ENCODE measurements at places on chromosomes 16 and 17. TPM values are rescaled to one million over a fixed set of nuclear protein-coding genes. Genes with fewer than 3 reads are reported as not detected.

DNA sequence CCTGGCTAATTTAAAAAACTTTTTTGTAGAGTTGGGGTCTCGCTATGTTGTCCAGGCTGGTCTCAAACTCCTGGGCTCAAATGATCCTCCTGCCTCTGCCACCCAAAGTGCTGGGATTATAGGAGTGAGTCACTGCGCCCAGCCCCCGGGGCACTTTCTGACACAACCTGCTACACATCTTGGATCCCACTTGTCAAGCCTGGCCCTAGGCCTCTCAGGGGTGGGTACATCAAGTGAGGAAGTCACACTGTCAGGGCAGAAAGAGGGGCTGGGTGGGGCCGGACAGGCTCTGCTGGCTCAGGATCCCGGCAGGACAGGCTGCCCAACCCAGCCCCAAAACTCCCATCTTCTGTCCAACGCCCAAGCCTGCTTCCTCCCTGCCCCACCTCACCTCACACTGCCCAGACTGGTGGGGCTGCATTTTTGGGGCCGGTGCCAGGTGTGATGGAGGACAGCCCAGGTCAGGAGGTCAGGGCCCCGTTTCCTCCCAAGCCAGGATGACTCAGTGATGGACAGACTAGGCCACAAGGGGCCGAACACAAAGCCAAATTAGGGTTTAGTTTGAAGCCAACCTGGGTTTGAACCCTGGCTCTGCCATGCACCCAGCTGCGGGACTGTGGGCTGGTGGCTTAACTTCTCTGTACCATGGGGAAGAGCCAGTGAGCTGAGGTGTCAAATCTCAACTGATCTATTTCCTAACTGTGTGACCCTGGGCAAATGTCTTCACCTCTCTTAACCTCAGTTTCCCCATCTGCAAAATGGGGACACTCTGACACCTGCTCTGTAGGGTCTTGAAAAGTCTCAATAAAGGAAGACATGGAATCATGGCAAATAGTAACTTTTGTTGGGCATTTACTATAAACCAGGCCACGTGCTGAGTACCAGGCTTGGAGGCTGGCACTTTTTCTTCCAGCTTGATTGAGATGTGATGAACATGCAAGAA is 8.9 kb upstream of the PPL start:
- DNase-seq = no peak

DNA sequence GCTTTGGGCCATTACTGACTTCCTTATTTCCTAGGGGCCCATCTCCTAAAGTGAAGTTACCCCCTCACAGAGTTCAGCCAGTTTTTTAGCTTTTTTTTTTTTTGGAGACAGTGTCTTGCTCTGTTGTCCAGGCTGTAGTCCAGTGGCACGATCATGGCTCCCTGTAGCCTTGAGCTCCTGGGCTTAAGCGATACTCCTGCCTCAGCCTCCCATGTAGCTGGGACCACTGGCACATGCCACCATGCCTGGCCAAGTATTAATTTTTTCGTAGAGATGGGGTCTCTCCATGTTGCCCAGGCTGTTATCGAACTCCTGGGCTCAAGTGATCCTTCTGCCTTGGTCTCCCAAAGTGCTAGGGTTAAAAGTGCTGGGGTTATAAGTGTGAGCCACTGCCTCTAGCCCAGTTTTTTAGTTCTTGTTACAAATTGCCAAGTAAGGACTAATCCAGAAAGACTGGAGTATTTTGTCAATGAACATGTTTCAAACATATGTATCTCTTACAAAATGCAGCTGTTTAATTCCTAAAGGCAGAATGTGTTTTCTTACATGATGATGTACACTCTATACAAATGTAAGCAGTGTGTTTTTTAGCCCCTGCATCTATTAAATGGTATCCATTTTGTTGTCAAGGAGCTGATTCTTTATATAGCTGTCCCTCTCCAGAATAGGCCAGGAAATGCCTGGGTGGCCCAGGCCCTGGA is 49.1 kb upstream of the IL34 start:
- DNase-seq = no peak

DNA sequence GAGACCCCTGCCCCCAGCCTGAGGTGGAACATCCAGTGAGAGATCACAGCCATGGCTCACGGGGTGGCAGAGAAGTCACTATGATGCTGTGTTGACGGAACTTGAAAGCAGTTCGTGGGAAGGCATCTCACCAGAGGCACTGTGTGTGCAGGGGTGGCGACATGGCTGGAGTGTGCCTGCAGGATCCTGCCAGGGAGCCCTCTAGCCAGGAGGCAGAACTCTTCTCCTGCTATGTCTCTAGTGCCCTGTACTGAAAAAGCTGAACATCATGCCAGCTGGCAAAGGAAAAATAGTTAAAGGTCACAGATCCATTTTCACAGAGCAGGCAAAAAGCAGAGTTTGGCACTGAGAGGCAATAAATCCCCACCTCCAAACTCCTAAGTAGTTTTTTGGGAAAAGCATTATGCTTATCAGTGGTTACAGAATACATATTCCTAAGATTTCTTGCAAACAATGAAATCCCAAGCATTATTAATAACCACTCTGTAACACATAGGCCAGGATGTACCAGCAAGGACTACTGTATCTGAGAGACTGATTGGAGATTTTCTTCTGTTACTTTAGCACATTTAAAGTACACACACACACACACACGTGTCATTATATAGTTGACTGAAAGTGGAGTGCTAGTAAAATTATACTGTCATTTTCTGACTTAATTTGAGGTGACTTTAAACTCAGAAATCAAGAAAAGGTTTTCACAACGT is 36.8 kb downstream of the TNRC6C start:
- peak; percentile 54 for DNase-seq

DNA sequence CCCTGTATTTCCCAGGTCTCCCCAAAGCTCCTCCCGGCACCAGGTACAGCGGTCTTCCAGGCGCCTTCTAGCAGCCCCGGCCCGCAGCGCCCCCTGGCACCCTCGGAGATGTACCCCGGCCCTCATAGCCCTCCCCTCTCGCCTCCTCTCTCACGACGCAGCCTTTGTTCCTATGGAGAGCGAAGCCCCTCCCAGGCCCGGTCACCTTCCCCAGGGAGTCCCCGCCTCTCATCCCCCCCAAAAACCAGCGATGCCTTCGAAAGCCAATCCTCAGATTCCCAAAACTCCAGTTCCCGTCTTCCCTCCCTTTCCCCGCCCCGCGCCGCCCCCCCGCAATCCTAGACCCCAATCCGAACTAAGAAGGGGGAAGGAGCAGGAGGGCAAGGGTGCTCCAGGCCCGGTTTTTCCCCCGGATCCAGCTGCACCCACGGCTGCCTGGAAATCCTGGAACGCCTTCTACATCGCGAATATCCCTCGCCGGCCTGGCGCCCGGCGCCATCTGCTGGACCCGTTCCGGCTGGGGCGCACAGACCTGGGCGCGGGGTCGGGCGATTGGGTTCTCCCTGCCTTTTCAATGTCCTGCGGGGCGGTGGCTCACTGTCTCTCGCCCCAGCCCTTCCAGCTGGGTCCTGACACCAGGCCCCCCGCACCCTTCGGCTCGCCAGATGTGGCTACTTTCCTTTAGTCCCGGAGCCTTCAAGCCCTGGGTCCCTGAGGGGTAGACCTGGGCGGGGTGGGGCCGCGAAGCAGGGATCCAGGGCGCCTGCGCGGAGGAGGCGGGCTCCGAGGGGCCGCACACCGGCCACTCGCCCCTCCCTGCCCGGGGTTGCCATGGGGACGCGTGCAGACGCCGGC is at the start of gene DNAH2:
DNAH2 (plus strand) TSS at position 844 of the 855 bp plus-strand sequence. CDS start 1,991 bp downstream, outside the sequence.
- peak; percentile 85 for DNase-seq

DNA sequence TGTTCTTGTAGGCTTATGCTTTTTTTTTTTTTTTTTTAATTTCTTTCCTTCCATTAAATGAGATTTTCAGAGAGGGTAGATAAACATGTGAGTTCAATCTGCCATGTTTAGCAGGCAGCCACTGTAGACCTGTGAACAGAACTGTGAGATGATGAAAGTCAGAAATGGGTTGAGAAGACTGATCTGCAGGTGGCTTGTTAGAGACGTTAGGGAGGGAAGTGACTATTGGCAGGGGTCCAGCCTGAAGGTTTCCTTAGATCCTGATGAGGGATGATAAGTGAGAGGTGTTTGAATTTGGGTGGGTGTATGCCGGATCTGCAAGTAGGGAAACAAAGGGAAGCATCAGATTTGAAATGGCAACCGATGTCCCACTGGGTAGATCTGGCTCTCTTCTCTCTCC is 157.8 kb downstream of the HS3ST3B1 start:
- no peak for DNase-seq

GRCh38 chr17:80645706-80646325 is 101.2 kb downstream of the RPTOR start:
- DNase-seq = no peak

GRCh38 chr16:9332574-9333148 is 241.2 kb downstream of the HAPSTR1 start:
- no peak for DNase-seq

DNA sequence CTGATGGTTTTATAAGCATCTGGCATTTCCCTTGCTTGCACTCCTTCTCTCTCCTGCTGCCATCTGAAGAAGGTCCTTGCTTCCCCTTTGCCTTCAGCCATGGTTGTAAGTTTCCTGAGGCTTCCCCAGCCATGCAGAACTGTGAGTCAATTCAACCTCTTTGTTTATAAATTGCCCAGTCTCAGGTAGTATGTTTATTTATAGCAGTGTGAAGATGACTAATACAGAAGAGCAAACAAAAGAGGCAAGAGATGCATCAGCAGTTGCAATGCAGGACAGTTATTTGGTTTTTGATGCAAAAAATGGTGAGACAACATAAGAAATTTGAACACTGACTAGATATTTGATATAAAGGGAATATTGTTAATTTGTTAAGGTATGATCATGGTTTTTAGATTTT is 16.8 kb downstream of the TMEM100 start:
- DNase-seq = no peak

- peak; percentile 88 for DNase-seq
These were observed 119.0 kb downstream of the SNX29 start for GRCh38 chr16:12095275-12096156.

DNA sequence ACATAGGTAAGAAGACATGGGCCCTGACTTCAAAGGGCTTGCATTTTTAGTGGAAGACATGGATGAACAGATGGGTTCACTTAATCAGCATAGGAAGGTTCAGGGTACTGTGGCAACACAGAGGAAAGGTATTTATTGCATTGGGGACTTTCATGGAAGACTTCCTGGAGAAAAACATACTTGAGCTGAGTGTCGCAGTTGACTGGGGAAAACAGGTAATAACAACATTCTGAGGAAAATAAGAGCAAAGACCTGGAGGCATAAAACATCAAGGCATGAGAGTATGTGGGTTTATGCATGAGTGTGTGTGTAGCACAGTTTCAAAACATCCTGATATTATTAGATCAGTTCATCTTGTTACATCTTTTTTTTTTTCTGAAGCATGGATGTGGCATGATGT is 82.7 kb downstream of the MAP2K6 start:
- no peak for DNase-seq

DNA sequence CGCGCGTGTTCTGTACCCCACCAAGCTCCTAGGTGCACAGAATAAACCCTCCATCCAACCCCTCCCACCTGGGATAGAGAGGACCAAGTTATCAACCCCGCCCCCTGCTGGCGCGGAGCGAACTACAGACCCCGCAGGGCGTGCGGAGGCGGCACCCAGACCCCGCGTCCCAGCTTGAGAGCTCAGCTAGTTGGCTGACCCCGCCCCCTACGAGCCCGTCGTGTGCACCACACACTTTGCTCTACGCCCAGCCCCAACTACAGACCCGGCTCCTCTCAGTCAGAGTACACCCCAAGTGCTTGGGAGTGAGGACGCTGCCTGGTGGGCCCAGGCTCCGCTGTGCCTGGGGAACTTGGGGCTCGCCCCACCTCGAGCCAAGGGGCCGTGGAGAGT is 1.5 kb downstream of the GRIN2A start:
- DNase-seq = peak; percentile 66

DNA sequence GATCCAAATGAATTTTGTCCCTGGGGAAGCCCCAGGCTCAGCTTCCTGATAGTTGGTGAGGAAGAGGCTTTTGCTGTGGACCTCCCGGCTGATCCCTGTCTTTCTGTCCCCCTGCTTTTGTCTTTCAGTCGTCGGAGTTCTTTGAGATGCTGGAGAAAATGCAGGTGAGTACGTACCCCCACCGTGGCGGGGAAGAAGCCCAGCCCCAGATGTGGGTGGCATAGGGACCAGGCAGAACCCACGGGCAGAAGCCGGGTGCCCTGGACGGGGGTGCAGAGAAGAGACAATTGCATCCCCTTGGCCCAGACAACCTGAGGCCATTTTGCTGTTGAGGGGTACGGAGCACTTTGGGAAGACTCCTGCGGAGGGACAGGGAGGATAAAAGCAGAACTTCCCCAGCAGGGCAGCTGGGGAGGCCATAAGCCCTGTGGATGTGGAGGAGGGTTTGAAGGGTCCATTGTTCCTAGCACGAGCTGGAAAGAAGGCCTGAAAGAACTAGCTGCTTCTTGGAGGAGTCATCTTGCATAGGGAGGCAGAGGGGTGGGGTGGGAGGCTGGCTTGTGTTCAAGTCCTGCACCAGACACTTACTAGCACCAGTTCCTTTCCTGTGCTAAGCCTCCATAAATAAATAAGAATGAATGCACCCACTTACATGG is 105.6 kb downstream of the OR1D5 start:
- no peak for DNase-seq

DNA sequence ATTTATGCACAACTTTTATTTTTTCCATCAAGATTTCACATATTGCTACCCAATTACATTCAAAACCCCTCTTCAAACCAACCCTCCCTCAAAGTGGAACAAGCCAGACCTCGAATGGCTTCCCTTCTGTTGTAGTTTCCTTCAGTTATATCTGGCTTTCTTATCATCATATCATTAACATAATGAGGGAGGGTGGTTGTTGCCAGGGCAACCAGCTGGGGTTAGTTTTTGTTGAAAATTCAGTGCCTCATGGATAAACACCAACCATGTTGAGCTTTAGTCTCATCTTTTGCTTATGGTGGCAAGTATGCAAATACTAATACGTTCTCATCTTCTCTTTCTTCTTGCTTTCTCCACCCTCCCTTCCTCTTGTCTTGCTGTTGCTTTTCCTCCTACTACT is 359.7 kb downstream of the CDH11 start:
- DNase-seq = no peak

The INTS2 gene
- total RNA-seq = 29.5 TPM

The SEZ6L2 gene
- total RNA-seq = 0.26 TPM

The HOXB13 gene
- total RNA-seq = not detected

The CACNG3 gene
- not detected for total RNA-seq

The SMARCD2 gene
- total RNA-seq = 121 TPM

The FA2H gene
- not detected for total RNA-seq
